ENCODE measurements at places on chromosomes 1 and 21.

DNA sequence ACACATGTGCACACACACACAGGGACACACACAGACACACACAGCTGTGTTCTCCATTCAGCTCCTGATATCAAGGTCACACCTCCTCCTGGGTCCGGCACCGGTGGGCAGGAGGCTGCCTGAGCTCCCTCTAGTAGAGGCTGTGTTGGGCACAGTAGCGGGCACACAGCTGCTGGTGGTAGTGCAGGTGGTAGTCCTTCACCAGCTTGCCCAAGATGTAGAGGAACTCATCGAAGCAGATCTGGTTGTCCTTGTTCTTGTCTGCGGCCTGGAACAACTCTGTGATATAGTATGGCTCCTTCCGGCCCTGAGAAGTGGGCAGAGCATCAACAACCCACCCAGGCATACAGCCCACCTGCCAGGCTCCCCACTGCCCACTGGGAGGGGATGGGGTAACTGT lies 5.6 kb upstream of the S100A8 start:
- DNase-seq = no peak

DNA sequence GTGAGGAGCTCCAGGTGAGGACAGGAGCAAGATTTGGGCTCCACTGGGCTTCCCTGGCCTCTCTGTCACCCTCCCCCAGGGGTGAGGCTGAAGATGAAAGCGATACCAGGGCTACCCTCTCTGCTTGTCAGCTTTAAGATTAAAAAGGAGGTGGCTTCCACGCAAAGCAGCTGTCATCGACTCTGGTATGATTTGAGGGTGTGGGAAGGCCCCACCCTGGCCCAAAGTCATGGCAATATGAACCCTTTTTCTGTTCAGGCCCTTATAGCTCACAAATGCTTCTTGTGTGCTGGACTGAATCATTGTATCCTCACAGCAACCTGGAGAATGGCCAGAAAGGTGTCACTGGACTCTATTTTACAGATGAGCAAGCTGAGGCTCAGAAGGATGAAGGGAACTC lies 41.6 kb downstream of the NUAK2 start:
- DNase-seq = no peak

DNA sequence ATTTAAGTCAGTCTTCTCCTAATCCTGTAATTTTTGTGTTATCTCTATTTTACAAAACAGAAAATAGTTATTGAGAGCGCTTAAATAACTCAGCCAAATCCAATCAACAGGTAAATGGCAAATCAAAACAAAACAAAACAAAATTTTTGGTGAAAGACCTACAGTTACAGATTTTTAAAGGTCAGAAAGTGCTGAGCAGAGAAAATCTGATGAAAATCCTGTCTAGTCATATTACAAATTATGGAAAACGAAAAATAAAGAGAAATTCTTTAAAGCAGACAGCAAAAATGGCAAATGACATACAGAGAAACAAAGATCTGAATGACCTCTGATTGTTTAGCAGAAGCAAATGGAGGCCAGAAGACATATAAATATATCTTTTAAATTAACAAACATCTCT lies 482.4 kb downstream of the PCP4 start:
- DNase-seq = no peak

DNA sequence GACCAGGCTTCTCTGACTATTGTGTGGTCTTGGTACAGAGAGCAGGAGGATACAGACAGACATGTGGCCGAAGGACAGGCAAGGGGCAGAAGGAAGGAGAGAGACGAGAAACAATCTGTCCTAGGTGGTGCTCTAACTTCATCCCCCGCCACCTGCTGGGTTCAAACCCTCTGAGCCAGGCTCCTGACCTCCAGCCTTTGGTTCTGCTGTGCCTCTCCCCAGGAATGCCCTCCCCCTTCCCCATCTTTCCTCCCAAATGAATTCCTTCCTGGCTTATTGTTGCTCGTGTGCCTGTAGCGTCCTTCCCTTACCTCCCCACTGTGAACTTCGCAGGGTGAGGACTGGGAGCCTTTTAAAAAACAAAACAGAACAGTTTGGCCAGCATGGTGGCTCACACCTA lies 5.4 kb downstream of the TCEA3 start:
- DNase-seq = no peak

- no peak for DNase-seq
These were observed 4.4 kb upstream of the INPP5B start for GRCh38 chr1:37951041-37951782.

DNA sequence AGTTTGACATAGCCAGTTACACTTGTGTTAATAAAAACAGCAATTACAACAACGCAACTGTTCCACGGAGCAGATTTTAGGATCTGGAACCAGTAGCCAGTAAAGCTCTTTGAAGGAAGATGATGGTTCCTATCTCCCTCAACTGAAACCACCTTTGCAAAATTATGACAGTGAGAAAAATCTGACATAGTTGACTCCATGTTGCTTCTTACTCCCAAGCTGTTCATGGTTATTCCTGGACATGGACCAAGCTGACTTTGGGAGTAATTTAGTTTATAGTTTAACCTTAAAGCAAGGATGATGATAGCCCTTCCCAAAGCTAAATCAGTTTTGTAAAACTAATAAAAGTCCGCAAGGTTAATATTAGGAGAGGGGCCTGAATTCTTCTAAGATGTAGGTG lies 518.0 kb upstream of the ZP4 start:
- DNase-seq = no peak

GRCh38 chr1:190747704-190748103 lies 270.0 kb upstream of the BRINP3 start:
- DNase-seq = no peak
